Muscle of arm (tissue), 14 donors: ENCODE measurements at places on chromosomes 6 and 20. TPM values are rescaled to one million over a fixed set of nuclear protein-coding genes. Genes with fewer than 3 reads are reported as not detected.

The FAM83B gene
- not detected for polyA plus RNA-seq

The LPA gene
- polyA plus RNA-seq = not detected

The MOG gene
- 0.27 TPM for polyA plus RNA-seq

The RAB23 gene
- 13.0 TPM for polyA plus RNA-seq

The CDKN1A gene
- 142 TPM for polyA plus RNA-seq

The POU5F1 gene
- polyA plus RNA-seq = 0.38 TPM

The RAET1G gene
- polyA plus RNA-seq = not detected

The GPRC6A gene
- polyA plus RNA-seq = not detected

The TINAG gene
- polyA plus RNA-seq = not detected

The SIRT5 gene
- 10.4 TPM for polyA plus RNA-seq

The C6orf89 gene
- 37.1 TPM for polyA plus RNA-seq
